GM04503 (cell line): ENCODE measurements at places on chromosomes 2 and 18.

GRCh38 chr18:36629138-36629530 lies 199.7 kb downstream of the TPGS2 start:
- no peak for DNase-seq

- no peak for DNase-seq
These were observed 24.2 kb upstream of the PRLH start for GRCh38 chr2:237542001-237542704.

DNA sequence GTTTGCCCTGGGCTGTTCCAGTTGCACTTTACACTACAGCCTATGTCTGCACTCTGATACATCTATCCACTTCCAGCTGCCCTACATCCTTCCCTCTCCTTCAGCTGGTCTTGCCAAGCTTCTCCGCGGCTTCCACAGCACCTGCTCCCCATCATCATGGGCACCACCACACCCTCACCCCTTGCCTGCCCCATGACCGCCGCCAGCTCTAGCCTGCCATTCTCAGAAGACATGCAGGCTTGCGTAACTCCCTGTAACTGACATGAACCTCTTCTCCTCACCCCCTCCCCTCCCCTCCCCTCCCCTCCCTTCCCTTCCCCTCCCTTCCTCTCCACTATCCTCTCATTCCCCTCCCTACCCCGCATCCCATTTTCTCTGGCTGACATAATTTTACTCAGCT lies 46.0 kb downstream of the PAX8 start:
- no peak for DNase-seq

- DNase-seq, result no peak
These were observed 319.3 kb downstream of the PTPRM start for GRCh38 chr18:7886436-7886835.

GRCh38 chr2:65064728-65065552 lies 8.7 kb downstream of the CEP68 start:
- peak; percentile 87 for DNase-seq

DNA sequence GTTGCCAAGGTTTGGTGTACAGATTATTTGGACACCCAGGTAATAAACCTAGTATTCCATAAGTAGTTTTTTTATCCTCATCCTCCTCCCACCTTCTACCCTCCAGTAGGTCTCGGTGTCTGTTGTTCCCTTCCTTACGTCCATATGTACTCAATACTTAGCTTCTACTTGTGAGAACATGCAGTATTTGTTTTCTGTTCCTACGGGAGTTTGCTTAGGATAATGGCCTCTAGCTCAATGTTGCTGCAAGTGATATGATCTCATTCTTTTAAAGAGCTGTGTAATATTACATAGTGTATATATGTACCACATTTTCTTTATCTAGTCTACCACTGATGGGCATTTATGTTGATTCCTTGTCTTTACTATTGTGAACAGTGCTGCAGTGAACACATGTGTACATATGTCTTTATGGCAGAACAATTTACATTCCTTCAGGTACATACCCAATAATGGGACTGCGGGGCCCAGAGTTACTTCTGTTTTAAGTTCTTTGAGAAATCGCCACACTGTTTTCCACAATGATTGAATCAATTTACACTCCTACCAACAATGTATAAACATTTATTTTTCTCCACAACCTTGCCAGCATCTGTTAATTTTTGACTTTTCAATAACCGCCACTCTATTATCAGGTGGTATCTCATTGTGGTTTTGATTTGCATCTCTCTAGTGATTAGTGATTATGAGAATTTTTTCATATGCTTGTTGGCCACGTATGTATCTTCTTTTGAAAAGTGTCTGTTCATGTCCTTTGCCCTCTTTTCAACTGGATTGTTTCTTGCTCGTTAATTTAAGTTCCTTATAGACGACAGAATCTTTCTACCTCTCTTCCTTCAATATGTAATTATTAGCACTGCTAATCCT lies 88.0 kb downstream of the MEMO1 start:
- no peak for DNase-seq
